ENCODE measurements at places on chromosomes 3 and 15.

DNA sequence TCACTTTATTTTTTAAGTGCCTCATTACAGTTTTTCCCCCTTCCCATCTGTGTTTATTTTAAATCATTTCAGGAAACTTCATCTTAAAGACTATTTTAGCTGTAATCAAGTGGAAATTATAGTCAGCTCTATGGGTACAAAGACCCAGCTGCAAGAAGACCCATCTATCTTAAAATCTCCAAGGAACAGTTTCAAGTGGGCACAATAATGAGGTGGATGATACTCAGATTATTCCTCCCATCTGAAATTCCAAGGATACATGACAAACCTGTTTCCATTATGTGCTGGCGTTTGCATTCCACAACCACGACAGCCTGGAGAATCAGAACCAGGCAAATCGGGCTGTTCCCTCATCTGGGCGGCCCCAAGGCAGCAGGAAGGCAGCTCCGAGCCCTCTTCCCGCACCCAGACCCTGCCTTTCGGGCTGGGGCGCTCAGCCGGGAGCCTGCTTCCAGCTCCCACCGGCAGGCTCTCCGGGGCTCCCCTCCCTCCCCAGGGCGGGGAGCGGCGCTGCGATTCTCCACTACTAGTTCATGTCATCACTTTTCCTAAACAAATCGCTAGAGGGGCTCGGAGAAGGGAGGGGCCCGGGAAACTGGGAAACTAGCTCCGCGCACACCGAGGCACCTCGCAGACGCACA lies at the start of gene MGLL:
MGLL (minus strand) TSS at position 475 of the 641 bp plus-strand sequence; CDS start at position 278, 197 bp downstream.
- no peak for DNase-seq

- DNase-seq, result no peak
Measured at GRCh38 chr15:78052545-78052944, 25.0 kb downstream of the TBC1D2B start.

- DNase-seq, result no peak
Measured at GRCh38 chr3:25558121-25558520, 106.6 kb downstream of the TOP2B start.

GRCh38 chr3:135419155-135419554 lies 546.4 kb upstream of the PPP2R3A start:
- DNase-seq, result no peak

DNA sequence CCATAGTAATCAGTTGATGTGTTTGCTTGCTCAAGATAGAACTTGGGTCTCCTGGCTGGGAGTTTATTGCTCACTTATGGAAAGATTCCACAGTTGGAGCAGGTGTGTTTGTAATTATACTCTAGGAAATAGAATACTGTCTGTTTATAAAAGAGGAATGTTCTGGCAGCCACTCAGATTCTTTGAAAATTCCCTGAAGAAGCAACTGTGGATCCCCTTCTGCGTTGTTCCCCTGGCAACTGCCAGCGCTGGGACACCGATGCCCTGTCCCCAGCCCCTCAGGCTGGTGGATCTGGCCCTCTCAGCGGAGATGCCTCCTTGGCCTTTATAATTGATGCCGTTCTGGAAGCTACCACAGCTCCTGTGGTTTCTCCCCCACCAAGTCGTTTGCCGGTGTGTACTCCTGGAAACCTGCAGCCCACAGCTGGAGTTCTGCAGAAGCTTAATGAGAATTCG lies 225.9 kb downstream of the ITPR1 start:
- no peak for DNase-seq

DNA sequence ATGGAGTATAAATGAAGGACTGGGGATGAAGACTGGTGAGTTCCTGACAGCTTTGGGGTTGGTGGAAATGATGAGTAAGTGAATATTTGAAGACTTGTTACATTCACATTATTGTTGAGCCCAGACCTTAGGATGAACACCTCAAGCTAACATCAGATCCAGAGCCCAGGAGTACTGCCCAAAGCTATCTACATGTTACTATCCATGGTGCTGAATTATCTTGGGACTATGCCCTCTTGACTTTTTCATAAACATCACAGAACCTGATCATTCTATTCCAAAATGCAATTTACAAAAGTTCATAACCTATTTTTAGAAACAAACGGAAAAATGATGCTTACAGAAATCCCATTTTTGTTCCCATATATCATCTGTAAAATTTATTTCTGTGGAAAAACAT lies 613.3 kb downstream of the TUSC7 start:
- no peak for DNase-seq

- DNase-seq, result no peak
Measured at GRCh38 chr3:135157045-135157740, 362.1 kb downstream of the EPHB1 start.

- DNase-seq, result no peak
Measured at GRCh38 chr15:80526556-80527340, 122.6 kb downstream of the ARNT2 start.

GRCh38 chr3:189631409-189631808 lies 220 bp downstream of the TP63 start:
- DNase-seq, result no peak

GRCh38 chr3:36943601-36944000 lies 1.3 kb downstream of the TRANK1 start:
- DNase-seq, result no peak

GRCh38 chr3:150252462-150252861 lies 155.6 kb upstream of the TSC22D2 start:
- DNase-seq, result no peak

GRCh38 chr3:153357436-153357835 lies 195.4 kb downstream of the RAP2B start:
- DNase-seq, result no peak

DNA sequence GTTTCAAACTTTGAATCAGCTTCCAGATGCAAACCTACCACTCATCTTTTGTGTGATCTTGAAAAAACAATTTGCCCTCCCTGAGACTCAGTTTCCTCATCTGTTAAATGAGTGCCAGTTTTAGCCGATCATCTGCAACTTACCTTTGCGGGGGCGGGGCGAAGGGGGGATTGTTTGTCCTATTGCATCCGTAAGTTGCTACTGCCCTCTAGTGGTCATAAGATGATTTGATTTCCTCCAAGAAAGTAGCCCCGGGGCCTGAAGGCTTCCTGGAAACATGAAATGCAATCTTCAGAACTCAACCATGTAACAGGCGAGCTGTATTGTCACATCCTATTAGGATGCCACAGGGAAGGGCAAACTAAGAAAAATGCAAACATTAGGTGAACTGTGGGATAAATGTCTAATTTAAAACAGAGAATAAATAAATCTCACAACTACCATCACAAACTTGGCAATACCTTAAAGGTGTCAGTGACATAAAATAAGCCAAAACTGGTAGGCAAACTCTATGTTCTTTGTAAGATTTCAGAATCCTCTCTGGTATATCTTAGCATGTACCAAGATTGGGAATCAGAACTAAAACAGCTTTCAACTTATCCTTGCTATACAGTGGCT lies 63.5 kb upstream of the CLDN18 start:
- peak; percentile 36 for DNase-seq

DNA sequence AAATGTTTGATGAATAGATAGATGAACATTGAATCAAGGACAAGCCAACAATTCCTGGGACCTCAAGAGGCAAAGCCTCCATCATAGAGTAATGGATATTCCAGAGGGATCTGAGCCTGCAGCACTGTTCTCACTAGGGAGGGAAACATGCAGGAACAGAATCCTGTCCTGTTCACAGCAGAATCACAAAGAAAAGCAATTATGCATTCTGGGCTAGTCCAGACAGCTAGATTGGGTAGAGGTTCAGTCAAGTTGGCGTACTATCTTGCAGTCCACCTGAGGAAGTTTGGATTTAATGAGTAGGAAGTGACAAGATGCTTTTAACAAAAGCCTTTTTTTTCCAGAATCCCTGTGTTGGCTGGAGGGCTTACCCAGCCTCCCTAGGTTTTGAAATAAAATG lies 314.5 kb upstream of the SEMA6D start:
- DNase-seq, result no peak

DNA sequence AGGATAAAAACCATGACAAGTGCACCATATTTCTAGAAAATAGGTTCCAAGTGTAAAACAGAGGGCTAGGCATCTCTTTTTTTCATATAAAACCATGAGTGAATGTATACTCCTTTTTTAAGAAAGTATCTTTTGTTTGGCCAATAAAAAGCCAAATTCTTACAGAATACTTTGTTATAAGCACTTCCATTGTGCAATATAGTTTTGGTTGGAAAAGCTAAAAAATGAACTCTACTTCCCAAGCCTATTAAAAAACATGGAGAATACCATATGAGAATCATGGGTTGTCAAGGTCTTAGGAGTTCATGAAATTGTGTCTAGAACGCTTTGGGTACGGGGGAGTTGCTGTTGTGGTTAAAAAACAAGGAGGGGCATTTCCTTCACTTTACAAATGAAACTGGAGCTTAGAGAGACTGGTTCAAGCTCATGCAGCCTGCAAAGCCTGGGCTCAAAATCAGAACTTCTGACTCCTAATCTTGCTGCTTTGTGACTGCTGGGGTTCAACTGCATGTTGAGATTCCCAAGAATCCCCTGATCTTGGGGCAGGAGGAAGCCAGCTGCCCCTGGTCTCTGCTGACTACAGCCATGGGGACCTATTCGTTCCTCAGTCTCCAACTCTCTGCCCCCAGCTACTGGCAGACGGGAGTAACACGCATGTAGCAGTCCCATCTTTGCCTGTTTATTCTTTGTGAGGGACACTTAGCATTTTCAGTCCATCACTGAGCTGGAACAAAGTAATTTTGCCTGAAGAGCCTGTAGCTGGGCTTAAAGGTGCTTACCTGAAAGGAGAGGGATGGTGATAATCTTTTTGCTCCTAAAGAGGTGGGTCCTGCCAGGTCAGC lies 229.1 kb downstream of the CHST2 start:
- no peak for DNase-seq

- DNase-seq, result no peak
Measured at GRCh38 chr3:113834983-113835382, 3.6 kb upstream of the GRAMD1C start.

- DNase-seq, result no peak
Measured at GRCh38 chr3:134650431-134651346, at the start of gene KY. Gene KY (minus strand): TSS chr3:134651022. CDS start chr3:134650960, 62 bp downstream.

DNA sequence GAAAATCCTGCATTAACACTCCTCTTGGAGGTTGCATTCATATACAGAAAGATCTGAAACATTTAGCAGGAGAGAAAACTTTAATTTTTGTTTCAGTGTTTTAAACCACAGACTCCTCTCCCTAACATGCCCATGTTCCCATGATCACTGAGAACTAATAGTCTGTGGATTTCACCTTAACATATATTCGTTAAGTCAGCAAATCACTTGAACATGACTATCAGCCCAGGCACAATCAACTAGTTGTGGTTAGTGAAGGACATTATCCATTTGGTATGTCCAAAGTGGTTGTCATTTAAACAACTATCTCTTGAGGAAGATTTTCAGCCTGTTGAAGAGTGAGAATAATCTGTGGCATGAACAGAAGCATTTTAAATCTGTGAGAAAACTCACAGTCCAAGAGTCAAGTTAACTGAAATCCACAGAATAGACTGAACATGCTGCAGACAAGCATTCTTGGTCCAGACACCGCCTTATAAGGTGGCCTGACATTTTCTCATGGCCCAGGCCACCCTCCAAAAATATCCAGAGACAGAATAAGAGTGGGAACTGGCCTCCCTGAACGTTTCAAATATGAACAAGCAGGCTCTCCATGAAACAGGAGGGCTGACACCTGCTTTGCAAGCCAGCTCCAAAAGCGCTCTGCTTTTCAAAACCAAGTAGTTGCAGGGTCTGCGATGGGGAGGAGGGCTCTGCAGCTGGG lies 39.9 kb upstream of the ADCY5 start:
- DNase-seq, result no peak

GRCh38 chr3:31532587-31533168 lies at the start of gene STT3B:
Gene STT3B (plus strand): TSS chr3:31532925. CDS start chr3:31532999, 74 bp downstream.
- DNase-seq, result no peak

DNA sequence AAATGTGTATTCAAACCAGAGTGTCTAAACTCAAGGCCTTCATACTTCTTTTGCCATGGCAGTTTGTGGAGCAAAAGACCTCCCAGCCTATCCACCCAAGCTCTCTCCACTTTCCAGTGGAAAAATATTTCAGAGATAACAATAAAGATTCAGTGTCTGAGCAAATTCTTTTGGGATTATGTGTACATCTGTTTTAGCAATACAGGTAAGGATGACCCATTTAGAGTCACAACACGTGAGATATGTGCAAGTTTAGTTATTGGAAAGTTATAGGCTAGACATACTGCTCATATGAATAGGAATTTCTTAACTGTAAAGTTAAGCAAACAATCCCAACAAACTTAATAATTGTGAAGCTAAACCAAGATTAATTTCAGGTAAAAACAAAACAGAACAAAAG lies 174.5 kb upstream of the LRIG1 start:
- no peak for DNase-seq

GRCh38 chr3:188607805-188608315 lies 453.9 kb downstream of the LPP start:
- DNase-seq, result no peak

DNA sequence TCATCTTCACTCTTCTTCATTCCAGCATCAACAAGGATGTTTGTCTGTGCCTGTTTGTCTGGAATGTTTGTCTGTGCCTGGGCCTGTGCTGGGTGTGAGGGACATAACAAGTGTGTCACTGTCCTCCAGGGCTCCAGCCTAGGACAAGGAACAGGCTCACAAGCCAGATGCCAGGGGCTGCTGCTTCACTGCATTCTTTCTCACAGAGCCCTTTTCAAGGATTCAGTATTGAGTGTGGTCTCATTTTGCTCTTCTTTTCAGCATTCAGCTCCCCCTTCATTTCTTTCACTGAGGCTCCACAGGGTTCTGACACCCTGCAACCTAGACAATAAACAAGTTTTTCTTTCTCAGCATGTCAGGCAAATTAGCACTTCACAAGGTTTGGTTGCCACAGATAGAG lies 43.6 kb upstream of the KY start:
- DNase-seq, result no peak

DNA sequence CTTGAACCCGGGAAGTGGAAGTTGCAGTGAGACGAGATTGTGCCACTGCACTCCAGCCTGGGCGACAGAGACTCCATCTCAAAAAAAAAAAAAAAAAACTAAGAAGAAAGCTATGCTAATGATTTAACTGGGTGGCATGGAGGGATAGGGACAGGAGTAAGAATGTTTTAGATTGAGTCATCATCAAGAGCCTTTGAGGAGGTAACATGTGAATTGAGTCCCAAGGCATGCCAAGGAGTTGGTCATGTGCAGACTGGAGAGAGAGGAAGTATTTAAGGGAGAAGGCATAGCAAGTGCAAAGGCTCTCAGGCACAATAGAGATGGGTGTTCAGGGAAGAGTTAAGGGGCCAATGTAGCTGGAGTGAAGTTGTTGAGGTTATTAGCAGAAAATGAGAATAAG lies 9.1 kb downstream of the BNC1 start:
- no peak for DNase-seq

GRCh38 chr15:81189583-81190283 lies 6.9 kb upstream of the IL16 start:
- DNase-seq, result no peak

- no peak for DNase-seq
Measured at GRCh38 chr15:78049691-78050440, 27.6 kb downstream of the TBC1D2B start.

- no peak for DNase-seq
Measured at GRCh38 chr3:123332124-123332641, 116.7 kb downstream of the ADCY5 start.

DNA sequence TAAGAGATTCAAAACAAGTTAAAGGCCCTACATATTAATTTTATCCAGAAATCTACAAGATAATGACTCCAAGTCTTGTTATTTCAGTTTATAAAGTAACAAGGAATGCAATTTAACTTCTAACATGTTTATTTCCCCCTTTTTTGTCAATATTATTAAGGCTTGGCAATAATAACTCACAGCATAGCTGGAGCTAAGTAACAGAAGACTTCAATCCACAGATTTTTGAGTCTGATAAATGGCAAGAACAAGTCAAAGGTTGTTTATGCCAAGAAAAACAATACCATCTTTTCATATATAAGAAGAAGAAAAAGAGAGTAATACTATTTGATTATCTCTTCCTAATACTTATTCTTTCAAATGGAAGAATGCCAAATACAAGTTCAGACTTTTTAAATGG lies 631.0 kb upstream of the CCDC54 start:
- DNase-seq, result no peak
